ENCODE measurements at places on chromosomes 1 and 21.
A peak's percentile ranks its signal among the peaks of the same experiment; 100 is the strongest.

DNA sequence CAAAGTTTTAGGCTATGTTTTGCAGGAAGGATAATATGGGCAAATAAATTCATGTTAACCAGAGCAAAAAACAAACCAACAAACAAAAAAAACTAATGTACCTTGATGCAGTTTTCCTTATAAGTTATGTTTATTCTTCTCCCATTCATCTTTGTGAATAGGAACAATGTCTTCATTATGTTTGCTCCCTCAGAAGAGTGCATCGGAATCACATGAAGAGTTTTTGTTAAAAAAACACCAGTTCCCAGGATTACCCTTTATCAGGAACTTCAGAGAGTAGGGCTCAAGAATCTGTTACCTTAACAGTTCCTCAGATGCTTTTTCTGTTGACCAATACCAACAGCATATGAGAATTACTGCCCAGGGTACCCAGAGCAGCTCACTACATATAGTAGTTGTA is 14.6 kb upstream of the PRRC2C start:
- DNase-seq, result no peak

GRCh38 chr1:117093870-117094621 is 27.5 kb downstream of the TRIM45 start:
- DNase-seq, result no peak

GRCh38 chr1:218249338-218250140 is 35.6 kb upstream of the RRP15 start:
- no peak for DNase-seq

DNA sequence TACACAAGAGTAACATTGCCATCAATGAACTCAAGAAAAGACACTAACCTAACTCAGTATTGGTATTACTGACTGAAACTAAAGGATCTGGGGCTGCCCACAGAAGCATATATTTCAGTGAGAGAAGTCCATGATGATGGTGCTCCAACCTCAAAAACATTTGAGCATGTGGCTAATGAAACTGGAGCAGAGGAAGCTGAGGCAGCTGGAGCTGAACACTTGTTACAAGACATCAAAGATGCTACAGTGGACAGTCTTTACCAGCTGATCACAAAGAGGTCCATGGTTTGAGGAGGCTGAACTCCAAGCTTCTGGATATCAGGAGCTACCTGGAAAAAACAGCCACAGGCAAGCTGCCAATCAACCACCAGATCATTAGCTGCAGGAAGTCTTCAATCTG is 42.2 kb upstream of the TTC39A start:
- DNase-seq, result no peak

DNA sequence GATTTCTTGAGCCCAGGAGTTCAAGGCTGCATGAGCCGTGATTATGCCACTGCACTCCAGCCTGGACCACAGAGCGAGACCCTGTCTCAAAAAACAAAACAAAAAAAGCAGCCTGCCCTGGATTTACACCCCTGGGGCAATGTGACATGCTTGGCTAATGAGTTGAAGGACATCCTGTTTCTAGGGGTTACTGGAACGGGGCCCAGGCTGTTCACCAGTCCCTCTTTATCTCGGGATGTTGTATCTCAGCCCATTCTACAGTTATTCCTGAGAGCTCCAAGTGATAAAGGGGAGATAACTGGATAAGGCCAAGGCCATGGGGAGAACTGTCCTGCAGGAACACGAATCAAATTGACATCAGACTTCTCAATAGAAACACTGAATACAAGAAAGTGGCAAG is 21.7 kb upstream of the S100A2 start:
- DNase-seq, result no peak

- DNase-seq, result no peak
Observed at GRCh38 chr1:109530457-109531087, 9.1 kb upstream of the GPR61 start.

GRCh38 chr1:62588000-62588399 is 9.3 kb upstream of the ANGPTL3 start:
- no peak for DNase-seq

DNA sequence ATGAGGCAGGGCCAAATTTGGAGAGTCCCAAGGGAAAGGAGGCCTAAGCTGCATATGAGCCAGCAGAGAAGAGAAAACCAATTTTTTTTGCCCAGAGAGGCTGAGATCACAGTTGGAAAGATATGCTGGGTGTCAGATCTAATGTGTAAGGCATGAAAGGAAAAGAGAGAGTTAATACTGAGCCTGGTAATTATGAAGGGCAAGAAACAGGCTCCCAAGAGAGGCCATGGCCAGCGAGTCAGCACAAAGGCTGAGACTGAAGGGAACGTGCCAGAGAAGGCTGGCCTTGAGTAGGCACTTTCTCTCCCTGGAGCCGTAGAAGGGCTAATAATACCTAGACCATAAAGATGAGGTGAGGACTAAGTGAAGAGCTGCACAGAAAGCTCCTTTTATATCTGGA is 31.8 kb upstream of the BEND5 start:
- DNase-seq, result no peak

DNA sequence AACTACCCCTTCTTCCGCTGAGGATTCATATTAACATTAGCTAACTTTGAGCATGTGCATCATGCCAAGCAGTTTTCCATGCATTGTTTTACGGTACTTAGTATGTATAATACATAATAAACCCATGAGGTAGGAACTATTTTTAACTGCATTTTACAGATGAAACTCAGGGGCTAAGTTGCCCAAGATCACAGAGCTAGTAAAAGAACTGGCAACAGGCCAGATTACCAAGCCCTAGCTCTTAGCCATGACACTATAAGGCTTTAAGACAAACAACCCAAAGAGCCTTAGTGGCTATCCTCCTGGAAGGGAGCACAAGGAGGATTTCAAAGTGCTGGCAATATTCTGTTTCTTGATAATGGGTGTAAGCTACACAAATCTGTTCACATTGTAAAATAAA is 6.1 kb downstream of the AK2 start:
- peak; percentile 53 for DNase-seq

DNA sequence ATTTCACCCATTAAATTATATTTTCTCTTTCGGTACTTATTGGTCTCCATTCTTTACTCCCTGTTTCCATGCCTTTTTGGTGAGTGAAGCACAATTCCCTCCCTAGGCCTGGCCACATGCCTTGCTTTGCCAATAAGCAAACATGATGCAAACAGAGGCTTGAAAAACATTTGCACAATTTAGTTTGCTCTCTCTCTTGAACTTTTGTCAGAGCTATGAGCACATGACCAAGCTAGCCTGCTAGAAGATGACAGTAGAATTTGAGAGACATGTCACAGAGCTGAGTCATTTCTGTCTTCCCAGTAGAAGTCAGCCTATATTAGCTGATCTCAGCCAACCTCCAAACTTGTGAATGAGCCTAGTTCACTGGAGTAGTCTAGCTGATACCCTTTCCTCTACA is 24.6 kb downstream of the ANGPTL3 start:
- DNase-seq, result peak; percentile 95

- DNase-seq, result no peak
Observed at GRCh38 chr1:77560741-77561140, 121.7 kb downstream of the ZZZ3 start.

DNA sequence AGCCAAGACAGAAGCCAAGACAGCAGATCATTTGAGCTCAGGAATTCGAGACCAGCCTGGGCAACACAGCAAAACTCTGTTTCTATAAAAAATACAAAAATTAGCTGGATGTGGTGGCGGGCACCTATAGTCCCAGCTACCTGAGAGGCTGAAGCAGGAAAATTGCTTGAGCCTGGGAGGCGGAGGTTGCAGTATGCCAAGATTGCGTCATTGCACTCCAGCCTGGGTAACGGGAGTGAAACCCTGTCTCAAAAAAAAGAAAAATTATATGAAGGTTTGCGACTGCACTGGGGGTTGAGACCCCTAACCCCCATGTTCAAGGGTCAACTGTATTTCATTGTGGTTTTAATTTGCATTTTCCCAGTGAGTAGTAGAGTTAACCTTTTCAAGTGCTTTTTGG is 16.3 kb downstream of the RNF11 start:
- DNase-seq, result no peak

DNA sequence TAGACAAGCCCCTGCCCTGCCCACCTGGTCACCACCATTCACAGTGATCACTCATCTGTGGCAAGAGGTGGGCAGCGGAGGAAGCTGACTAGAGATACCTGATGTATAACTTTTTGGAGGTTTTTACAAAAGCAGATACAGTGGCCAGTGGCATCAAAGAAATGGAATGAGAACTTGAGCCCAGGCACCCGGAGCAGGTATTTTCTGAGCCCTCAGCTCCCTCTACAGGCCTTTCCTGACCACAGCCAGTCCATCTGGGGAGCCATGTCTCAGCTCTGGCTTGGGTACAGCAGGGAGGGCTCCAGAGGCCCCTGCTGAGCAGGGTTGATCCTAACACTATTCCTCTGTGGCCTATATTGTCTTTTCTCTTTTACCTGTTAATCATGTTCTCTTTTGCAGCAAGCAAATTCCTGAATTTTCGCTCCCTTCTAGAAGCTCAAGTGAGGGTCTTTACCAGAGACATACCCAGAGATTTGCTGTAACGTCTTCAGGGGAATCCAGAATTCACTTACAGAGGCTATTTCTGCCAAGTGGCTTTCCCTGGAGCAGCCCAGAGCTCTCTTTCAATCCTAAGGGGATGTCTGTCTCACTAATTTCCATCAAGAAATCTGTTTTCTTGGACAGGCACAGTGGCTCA is 27.3 kb downstream of the GPR157 start:
- peak; percentile 58 for DNase-seq

GRCh38 chr1:57066980-57067610 is 101.3 kb upstream of the C8B start:
- DNase-seq, result no peak

DNA sequence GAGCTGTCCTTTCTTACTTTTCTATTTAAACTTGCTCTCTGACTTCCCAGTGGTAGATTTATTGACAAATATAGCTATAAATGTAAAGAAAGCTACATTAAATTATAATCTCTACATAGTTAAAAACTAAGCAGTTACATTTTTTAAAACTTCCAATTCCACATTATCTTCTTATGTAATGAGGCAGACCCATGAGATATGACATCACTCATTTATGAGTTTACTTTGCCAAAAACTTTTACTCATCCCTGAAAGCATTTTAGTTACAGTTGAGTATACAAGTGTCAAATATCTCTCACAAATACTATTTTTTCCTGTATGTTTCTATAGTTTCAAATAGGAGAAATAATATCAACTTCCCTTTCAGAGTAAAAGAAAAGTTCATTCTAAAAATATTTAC is 3.8 kb downstream of the NMNAT2 start:
- DNase-seq, result no peak

DNA sequence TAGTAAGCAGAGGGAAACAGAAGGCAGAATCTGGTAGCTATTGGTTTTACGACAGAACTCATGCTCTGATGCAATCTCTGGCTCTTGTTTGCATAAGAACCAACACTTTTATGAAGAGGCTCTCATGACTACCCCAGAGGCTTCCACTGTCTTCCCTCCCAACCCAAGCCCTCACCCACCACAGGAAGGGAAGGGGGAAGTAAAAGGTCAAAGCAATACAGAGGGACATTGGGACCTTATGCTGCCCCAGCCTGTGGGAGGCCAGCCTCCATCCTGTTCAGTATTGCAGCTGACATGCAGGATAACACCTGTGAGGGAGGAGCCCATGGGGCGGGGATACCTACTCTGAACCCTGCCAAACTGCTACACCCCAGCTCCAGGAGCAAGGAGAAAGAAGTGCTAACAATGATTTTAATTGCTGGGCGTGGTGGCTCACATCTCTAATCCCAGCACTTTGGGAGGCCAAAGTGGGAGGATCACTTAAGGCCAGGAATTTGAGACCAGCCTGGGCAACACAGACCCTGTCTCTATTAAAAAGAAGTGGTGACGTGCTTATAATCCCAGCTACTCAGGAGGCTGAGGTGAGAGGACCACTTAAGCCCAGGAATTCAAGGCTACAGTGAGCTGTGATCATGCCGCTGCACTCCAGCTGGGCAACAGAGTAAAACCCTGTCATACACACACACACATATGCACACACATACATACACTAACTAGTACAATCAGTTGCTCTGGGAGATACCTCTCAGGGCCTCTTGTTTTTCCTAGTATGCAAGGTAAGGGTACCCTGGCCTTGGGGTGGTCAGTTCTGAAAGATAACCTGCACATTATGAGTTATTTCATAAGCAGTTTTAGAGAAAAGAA is 9.5 kb downstream of the MR1 start:
- peak; percentile 94 for DNase-seq

DNA sequence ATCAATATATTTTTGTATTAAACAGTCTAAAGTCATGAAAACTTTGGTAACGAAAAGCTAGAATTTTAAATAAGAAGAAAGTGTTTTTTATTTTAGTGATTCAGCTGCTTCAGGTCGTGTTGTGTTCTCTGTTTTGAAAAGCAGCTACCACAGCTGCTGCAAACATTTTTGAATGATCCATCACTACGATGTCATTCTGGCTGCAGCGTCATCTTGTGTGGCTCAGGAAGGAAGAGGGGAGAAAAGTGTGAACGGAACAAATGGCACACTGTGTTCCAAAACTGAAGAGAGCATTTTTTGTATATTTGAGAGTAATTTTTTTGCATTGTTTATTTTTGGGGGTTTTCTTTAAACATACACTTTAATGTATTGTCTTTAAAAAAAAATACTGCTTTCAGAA is 323.0 kb upstream of the ADGRL2 start:
- no peak for DNase-seq

DNA sequence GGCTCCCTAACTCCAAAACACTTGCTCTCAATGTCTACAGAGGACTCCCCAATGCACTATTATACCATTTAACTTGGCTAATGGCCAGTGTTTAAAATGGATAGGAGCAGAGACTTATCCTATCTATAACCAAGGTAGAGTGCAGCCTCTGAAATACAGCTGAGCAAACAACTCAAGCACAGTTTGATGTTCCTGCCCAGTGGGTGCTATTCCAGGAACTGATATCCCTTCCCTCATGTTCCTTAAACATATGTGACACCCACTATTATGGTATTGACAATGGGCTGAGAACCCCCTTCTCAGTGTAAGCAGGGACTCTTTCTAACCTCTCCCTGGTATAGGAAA is 51.7 kb downstream of the SH3GLB1 start:
- DNase-seq, result no peak

- DNase-seq, result no peak
Observed at GRCh38 chr1:35175098-35175576, 17.8 kb downstream of the SFPQ start.

- no peak for DNase-seq
Observed at GRCh38 chr1:93620841-93621210, 60.8 kb downstream of the BCAR3 start.

- DNase-seq, result peak; percentile 71
Observed at GRCh38 chr21:34983680-34984086, 65.4 kb downstream of the RUNX1 start.

GRCh38 chr1:195806060-195806459 is 802.2 kb downstream of the KCNT2 start:
- no peak for DNase-seq
